ENCODE measurements at places on chromosomes 2 and 18.

- DNase-seq: no peak
Observed at GRCh38 chr2:115833196-115833595, 1390.8 kb downstream of the DPP10 start.

DNA sequence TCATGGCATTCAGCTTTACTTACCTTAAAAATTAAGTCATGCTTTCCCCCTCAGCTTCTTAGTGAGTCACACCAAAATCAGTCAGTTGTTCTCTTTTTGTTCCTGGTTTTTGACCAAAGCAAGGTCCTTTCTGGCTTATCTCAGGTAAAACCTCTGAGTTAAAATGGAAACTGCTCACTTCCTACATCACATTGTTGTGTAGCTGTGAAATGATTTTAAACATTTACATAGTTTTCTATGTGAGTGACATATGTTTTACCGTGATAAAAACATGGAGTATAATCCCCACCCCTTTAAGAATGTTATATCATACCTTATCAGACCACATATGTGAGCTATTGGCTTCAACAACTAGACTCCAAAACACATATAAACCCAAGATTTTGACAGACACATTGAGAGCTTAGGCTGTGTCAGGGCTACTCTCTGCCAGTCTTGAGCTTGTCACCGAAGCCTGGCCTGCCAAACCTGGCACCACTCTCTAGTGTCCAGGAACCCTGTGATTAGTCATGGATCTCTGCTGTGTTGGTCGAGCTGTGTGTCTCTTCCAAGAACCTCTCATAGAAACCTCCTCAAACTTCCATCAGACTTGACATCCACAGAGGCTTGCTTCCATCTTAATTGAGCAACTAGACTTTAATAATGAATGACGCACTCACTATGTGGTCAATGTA, 294.5 kb upstream of the FBXO11 start:
- DNase-seq: no peak

- no peak for DNase-seq
Observed at GRCh38 chr18:39344487-39344886, 1778.9 kb upstream of the CELF4 start.

GRCh38 chr18:46437061-46437460, 220.0 kb downstream of the LOXHD1 start:
- no peak for DNase-seq

GRCh38 chr2:100535855-100536254, 26.9 kb upstream of the PDCL3 start:
- no peak for DNase-seq

GRCh38 chr2:37809525-37809924, 115.6 kb upstream of the RMDN2 start:
- DNase-seq: no peak

GRCh38 chr18:5461041-5461440, 82.8 kb downstream of the EPB41L3 start:
- no peak for DNase-seq

GRCh38 chr2:74735564-74735963, 81.5 kb downstream of the SEMA4F start:
- no peak for DNase-seq

DNA sequence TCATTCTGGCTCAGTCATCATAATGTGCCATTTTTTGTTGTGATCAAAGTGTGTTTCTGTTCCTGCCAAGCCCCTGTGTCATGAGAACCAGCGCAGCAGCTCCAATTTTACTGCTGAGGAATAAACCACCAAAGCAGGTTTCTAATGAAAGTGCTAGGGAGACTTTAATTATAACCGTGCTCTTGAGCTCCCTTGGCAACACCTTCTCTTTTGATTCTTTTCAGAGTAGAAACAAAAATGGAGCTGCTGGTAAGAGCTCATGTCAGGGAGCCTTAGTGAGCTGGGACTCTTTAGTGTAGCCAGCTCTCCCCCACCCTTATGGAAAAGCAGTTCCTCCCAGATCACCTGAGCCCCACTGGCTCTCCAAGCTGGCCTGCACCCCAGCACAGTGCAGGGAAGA, 74.3 kb downstream of the LYPD1 start:
- DNase-seq: no peak

DNA sequence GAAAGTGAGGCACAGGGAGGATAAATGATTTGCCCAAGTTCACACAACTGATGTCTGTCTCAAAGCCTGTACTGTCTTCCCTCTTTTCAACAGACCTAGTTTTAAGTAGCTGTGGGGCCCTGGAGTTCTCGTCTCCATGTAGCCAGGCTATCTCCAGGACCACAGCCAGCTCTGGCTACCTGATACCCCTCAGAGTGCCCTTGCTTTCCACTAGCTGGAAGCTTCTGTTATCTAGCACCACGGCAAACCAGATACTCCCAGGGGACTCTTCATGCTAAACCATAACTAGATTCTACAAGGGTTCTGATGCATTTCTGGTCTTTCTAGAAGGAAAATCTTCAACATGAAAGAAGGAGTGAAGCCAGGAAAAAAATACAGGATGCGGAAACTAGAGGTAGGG, 137.3 kb downstream of the GALNT14 start:
- no peak for DNase-seq

All from stimulated activated CD8-positive, alpha-beta memory T cell treated with anti-CD3 and anti-CD28 coated beads, Interleukin-2, amount 100 ng/mL, for 1 hour (primary cell).